ENCODE measurements at places on chromosomes 11 and 22. TPM values are rescaled to one million over a fixed set of nuclear protein-coding genes. Genes with fewer than 3 reads are reported as not detected.

GRCh38 chr11:72295471-72295870 is 51.5 kb upstream of the PHOX2A start:
- no peak for DNase-seq

- DNase-seq: no peak
Measured at GRCh38 chr11:16124390-16124789, 232.0 kb downstream of the SOX6 start.

DNA sequence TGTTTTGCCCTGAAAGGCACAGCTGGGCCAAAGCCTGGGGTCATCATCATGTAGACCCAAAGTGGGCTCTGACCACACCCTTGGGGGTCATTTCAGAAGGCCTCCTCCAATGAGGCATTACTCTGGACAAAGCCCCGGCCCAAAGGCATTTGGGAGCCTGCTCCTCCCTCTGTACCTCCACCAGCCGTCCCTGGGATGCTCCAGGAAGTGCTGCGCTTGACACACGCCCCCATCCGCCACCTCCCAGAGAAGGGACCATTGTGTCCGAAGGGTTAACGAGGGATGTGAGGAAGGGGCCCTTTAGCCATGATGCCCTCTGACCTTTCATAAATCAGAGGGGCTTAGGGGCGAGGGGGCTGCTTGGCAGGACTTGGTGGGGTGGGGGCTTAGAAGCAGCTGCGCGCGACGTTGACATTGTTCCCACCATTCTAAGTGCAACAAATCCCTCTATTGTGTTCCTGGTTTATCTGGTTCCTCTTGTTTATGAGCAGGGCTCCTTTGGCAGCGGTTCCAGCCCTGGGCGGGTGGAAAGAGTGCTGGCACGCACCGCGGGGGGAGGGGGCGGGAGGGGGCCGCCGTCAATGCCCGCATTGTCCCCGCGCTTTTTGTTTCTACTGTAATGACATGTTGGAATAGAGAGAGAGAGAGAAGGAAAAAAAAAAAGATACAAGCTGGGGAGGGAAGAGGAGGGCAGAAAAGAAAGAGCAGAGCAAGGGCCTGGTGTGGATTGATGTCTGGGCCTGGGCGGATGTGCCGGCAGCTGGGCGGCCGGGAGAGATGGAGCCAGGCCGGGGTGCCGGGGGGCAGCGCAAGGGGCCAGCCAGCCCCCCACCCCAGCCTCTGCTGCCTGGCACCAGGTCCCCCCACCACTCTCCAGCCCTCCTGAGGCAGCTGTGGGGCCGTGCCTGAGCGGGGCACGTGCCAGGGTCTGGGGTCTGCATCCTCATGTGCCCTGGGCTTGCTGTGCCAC is 32.1 kb upstream of the SOX10 start:
- peak; percentile 96 for DNase-seq

DNA sequence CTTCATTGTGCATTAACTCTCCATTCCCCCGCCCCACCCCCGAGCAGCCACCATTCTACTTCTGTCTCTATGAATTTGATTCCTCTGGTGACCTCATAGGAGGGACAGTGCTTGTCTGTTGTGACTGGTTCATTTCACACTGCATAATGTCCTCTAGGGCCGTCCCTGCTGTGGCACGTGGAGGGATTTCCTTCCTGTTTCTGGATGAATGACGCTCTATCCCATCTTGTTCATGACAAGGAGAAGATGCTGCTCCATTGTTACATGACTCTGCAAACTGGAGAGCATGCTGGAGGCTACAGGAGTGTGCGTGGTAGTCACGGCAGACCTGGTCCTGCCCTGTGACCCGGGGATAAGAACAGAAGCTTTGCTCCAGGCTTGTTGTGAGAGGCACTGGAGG is 61.3 kb downstream of the RTL6 start:
- peak; percentile 41 for DNase-seq

- no peak for DNase-seq
Measured at GRCh38 chr11:124899383-124900145, 1.9 kb upstream of the ROBO4 start.

- DNase-seq: no peak
Measured at GRCh38 chr11:102849311-102849710, 5.9 kb upstream of the MMP3 start.

GRCh38 chr11:34890089-34890488 is 26.1 kb downstream of the APIP start:
- peak; percentile 30 for DNase-seq

- DNase-seq: no peak
Measured at GRCh38 chr11:130801333-130802122, 114.8 kb downstream of the SNX19 start.

- no peak for DNase-seq
Measured at GRCh38 chr11:12110714-12111548, 541 bp downstream of the MICAL2 start.

GRCh38 chr11:64566915-64567891 is 23.8 kb upstream of the SLC22A12 start:
- no peak for DNase-seq

The SLN gene
- total RNA-seq: not detected

DNA sequence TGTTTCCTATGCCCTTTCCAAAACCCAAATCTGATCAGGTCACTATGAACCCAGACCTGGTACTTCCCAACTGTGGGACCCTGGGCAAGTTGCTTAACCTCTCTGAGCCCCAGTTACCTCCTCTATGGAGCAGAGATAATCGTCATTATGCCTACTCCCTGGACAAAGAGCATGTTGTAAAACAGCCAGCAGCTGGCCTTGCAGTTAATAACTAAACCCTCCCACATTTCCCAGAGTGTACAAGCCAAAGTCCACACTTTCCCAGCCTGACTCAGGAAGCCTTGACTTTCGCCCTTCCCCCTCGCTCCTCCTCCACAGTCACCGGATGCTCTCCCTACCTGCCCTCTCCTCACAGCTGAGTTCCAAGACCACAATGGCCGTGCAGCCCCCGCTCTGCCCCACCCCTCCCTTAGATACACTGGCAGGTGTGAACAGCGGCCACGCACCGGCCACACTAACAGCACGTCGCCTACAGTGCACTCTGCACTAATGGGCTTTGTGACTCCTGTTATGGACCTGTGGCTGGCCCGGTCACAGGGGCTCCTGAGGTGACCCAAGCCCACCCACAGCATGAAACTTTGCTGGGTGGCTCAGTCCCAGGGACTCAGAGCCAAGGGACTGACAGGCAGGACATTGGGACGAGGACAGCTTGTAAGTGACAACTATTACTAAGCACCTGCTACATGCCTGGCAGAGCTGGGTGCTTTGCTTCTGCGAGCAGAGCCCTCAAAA is 15.6 kb upstream of the MFNG start:
- DNase-seq: peak; percentile 46
